ENCODE measurements at places on chromosomes 2 and 18.

- DNase-seq, result no peak
Measured at GRCh38 chr2:3838348-3838747, 135.0 kb downstream of the DCDC2C start.

DNA sequence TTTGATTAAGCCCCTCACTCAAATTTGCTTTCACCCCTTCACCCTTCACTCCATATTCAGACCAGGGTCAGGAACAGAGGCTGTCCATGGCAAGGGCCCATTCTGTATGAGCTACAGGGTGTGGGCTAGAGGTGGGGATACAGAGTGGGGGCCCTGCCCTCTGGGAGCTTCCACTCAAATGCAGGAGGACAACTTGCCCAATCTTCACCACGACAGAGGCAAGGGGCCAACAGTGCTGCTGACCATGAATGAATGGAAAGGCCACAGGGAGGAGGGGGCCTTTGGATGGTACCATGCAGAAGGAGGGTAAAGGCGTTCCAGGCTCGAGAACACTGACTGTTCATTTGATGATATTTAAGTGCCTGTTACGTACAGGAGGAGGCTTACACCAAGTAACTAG is 22.8 kb downstream of the ADRA2B start:
- DNase-seq, result no peak

GRCh38 chr18:47413327-47413726 is 161.9 kb upstream of the SKOR2 start:
- DNase-seq, result no peak

DNA sequence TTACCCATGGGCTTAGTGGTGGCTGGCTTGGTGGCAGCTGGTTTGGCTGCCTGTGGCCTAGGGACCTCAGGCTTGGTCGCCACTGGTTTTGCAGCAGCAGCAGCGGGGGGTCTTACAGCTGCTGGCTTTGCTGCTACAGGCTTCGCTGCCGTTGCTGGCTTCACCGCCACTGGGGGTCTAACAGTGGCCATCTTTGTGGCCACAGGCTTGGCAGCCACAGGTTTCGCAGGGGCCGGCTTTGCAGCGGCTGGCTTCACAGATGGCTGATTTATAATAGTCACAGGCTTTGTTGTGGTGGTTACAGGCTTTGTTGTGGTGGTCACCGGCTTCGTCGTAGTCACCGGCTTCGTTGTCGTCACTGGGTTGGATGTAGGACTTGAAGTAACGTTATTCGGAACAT is 77.8 kb downstream of the COL6A3 start:
- DNase-seq, result no peak

DNA sequence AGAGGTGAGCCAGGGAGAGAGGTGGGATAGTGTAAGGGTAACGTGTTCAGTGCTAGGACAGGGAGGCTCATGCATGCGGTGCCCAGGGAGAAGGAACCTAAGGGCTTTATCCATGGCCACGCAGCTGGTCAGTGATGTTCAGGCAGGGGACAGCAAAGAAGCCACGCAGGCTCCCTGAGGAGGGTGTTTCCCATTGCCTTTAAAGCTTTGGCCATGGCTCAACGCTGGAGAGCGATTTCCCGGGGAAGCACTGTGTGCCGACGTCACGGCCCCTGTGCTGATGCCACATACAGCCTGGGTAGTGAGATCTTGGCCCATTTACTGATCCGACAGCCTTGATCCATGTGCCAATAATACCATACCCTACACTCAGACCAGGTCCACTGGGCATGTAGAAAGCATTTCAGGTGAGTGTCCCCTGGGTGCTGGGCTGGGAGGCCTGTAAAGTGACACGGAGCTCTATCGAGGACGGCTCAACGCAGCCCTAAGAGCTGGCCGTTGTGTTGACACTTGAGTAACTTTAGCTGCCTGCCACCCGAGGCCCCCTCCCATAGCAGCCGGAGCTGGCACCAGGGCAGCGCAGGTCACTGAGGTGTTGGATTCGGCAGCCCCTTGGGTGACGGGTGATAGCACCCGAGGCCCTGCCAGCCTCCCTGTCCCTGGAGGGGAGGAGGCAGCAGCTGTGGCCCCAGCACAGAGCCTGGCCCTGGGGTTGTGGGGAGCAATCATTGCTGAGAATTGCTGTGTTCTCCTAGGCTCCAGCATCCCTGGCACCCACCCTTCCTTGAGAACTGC is 41.4 kb downstream of the PDIA6 start:
- no peak for DNase-seq

GRCh38 chr2:98359986-98360385 is 13.7 kb downstream of the CNGA3 start:
- no peak for DNase-seq

GRCh38 chr2:241003369-241003768 is 5.0 kb downstream of the SNED1 start:
- DNase-seq, result no peak

DNA sequence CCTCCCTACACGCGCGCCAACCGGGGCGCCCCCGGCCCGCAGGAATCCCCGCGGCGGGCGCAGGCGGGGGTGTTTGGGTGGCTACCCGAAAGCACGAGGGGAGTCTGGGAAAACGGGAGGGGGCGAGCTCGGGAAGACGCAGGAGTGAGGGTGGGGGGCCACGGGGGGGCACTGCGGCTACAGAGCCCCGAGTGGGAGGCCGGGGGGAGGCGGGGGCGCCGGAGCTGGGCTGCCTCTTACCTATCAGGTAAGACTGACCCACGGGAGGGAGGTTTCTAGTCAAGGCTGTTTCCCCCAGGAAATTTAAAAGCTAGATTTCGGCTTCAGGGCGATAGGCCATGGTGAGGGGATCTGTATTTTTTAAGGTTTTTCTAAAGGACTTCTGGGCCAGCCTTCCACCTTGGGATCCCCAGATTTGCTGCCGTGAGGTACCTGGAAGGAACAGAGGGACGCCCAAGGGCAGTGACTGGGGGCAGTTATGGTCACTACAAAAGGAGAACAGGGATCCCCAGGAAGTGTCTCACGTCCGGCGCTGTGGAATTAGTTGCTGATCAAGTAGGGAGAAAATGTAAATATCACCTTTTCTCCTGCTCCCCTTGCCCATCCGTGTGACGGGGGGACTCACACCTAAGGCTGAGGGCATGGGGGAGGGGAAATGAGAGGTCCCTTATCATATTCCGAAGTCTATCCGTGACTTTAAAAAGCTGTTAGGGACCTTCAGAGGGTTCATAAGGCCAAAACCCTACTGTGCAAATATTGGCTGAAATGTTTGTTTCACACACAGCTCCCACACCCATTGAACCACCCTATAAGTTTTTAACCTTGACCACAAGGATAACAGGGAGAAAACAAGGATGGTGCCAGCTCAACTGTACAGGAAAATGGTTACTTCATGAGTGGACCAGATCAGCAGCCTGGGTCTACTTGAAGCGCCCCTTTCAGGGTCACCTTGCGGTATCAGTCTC is 638 bp upstream of the IRS1 start:
- no peak for DNase-seq

DNA sequence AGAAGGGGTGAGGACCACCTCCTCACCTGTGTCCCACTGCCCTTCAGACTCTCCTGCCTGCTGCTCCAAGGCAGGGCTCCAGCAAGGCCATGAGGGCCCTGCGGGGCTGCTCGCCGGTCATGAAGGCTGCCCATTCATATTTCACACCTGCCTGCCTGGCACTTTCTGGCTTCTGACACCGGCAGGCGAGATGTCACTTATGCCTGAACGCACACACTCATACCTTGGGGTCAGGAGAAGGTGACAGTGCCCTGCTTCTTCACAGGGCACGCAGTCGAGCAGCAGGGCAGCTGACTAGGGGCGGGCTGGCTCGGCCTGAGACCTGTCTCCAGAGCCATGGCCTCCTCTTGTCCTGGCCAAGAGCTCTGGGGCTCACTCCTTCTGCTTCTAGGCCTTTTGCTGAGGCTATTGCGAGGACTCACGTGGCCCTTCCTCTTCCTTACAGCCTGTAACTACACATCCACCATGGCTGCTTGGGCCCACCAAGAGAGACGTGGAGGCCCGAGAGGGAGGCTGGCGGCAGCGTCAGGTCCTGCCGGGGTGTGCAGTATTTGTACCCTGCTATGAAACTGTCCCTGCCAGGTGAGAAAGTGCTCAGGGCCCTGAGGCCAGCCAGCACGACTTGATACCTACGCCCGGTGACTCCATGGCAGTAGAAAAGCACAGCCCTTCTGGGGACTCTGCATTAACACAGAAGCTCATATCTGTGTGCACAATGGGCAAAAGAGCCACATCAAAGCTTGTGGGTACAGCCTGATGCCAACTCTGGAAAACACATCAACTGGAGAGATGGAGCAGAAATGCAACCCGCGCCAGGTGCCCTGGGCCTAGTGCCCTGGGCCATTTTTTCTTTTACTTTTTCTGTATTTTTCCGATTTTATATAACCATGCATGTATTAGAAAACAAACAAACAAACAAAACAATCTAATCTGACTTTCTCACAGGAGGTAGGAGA is 30.6 kb downstream of the HS6ST1 start:
- no peak for DNase-seq

DNA sequence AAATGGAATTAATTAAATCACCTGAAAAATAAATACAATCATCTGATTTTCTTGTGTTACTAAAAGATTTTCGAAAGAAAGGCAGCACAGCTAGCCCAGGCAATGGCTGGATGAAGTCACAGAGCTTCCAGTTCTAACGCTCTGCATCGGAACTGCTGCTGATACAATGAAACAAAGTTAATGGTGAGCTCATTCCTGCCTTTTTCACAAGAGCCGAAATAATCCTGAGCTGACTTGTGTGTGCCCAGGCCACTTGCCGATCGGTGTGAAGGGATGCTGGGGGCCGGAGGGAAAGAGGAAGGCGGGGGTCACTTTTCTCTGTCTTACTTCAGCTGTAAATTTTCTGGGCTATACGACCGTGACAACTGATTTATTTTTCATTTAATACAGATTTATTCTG is 149.5 kb downstream of the INO80D start:
- no peak for DNase-seq

- DNase-seq, result no peak
Measured at GRCh38 chr2:119491776-119492525, 32.3 kb downstream of the SCTR start.

DNA sequence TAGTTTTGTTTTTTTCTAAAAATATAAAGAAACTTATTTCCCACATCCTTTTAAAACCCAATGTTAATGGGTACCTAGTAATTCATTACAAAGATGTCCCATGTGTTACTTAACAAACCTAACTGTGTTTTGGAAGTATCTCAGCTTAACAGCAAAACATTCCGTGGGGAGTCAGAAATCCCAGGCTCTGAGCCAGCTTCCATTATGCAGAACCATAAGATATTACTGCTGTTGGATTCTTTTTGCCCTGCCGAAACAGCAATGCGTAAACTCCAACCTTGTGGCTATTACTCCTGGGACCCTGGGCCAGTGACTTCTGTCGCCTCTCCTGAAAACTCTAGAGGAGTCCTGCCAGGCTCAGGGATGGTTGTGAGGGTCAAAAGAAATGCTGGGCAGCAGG is 174.1 kb downstream of the UXS1 start:
- DNase-seq, result no peak

GRCh38 chr2:170047331-170048065 is 130.4 kb upstream of the MYO3B start:
- DNase-seq, result no peak

DNA sequence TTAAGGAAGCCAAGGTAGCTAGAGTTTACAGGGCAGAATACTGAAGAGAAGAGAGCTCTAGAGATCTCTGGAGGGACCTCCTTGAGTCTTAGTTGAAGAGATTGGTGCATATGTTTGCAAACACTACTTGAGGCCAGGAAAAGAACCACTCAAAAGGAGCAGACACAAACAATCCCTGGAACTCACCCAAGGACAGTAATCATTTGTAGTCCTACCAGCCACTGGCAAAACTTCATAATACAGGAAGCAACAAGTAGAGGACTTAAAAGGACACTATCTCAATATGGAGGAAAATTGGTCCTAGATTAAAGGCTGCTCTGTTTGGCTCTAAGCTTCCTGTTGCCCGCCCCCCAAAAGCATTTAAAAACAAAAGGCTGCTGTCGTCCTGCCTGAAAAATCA is 46.9 kb upstream of the UBXN4 start:
- no peak for DNase-seq

GRCh38 chr2:120690521-120690920 is 45.1 kb upstream of the GLI2 start:
- no peak for DNase-seq

- DNase-seq, result no peak
Measured at GRCh38 chr2:226760412-226761194, 39.0 kb downstream of the IRS1 start.

- DNase-seq, result no peak
Measured at GRCh38 chr2:161414042-161415033, 1.8 kb upstream of the TBR1 start.

GRCh38 chr18:23053776-23054457 is 81.4 kb upstream of the CABLES1 start:
- no peak for DNase-seq

GRCh38 chr2:102172745-102173144 is 14.1 kb upstream of the IL1RL2 start:
- no peak for DNase-seq

- no peak for DNase-seq
Measured at GRCh38 chr2:215718890-215719289, 283.0 kb upstream of the FN1 start.

DNA sequence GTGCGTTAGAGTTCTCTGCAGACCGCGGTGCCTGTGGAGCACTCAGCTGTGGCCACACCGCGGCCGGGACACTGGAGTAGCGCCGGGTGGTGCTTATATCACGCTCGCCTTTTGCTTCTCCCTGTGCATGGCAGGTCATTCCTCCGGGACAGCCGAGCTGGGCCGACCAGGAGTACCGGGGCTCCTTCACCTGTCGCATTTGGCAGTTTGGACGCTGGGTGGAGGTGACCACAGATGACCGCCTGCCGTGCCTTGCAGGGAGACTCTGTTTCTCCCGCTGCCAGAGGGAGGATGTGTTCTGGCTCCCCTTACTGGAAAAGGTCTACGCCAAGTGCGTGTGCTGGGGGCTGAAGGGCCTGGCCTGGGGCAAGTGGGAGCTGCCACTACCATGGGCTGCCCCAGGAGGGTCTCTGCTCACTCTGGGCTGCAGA is 4.2 kb downstream of the CAPN10 start:
- DNase-seq, result no peak

DNA sequence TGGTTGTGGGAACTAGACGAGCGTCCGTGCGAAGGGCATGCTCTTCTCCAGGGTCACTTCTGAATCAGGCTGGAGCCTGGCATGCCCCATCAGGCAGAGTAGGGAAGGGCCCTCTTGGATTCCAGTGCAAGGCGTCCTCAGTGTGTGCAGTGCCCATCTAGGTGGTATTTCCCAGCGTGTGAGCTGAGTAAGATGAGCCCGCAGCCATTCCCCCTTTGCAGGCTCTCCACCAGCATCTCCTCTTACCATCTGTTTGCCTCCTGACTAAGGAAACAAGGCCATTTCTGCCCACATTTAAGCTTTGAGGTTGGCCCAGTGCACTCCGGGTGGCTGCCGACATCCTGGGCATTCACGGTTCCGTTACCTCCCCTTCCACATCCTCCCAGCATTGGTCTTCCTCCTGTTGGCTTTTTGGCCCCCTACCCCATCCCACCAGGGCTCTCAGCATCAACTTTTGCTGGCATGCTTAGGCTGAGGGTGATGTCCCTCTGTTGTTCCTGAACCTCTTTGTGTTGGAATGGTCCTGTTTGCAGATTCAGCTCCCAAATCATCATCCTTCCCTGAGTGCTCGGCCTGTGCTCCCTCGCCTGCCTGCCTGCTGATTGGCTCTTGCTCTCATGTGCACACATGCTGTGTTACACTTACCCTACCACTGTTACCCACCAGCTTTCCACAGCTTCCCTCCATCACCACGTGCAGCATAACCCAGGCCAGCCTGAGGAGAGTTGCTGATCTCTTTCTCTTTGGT is 11.8 kb downstream of the CEP68 start:
- no peak for DNase-seq

GRCh38 chr2:107374249-107374648 is 452.4 kb upstream of the RGPD4 start:
- no peak for DNase-seq

- no peak for DNase-seq
Measured at GRCh38 chr2:129255610-129256313, 723.7 kb upstream of the RAB6C start.

Measured in stimulated activated CD4-positive, alpha-beta T cell treated with anti-CD3 and anti-CD28 coated beads, TNF-alpha, amount 100 ng/mL, for 48 hours (primary cell).